ENCODE measurements at places on chromosomes 1 and 21.
A peak's percentile ranks its signal among the peaks of the same experiment; 100 is the strongest.

- DNase-seq: no peak
Measured at GRCh38 chr1:235953801-235954200, 87.1 kb upstream of the LYST start.

- DNase-seq: no peak
Measured at GRCh38 chr1:173481195-173481772, 4.1 kb downstream of the PRDX6 start.

- no peak for DNase-seq
Measured at GRCh38 chr1:65813956-65814355, 21.3 kb downstream of the PDE4B start.

GRCh38 chr1:240706150-240706935 lies 94.4 kb upstream of the GREM2 start:
- no peak for DNase-seq

- DNase-seq: no peak
Measured at GRCh38 chr1:213492161-213493041, 441.4 kb downstream of the RPS6KC1 start.

DNA sequence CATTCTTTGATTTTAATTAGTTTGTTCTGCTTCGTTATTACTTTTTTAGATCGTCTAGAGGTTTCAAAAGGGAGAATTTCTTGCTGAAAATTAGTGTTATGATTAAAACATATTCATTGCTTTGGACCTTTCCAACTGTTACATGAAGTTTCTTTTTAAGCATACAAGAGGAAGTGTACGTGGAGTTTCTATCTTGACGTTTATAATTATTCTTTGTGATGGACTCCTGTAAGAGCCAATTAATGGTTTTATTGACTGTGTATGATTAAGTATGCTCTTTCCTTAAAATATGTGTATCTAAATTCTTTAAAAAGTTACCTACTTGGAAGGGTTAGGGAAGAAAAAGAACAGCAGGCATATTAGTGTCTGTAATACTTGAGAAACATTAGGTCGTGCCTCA lies 37.8 kb downstream of the SPEN start:
- DNase-seq: no peak

GRCh38 chr1:179090522-179090921 lies 8.7 kb downstream of the TOR3A start:
- DNase-seq: no peak

DNA sequence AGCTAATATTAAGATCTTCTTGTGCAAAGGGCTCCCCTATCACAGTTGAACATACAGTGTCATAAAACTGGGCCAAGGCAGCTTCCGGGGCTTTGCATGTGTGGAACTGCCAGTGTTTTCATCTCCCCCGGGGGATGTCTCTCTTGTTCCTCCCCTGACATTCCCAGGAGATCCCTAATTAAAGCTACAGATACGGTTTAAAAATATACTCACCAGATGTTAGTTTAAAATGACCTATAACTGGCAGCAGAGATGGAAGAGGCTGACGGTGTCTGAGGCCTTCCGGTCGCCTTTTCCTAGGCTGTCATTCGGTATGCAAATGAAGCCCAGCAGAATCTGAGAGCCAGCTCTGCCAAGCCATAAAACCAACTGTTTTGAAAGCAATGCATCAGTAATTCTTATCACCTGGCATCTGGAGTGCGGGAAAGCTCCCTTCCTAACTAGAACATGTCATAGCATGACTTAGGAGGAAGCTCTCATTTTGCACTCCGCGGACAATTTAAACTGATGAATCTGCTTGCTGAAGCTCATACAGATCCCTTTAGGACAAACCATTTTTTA lies 436.5 kb upstream of the VAMP3 start:
- no peak for DNase-seq

- DNase-seq: no peak
Measured at GRCh38 chr1:43359696-43360095, 915 bp downstream of the CDC20 start.

DNA sequence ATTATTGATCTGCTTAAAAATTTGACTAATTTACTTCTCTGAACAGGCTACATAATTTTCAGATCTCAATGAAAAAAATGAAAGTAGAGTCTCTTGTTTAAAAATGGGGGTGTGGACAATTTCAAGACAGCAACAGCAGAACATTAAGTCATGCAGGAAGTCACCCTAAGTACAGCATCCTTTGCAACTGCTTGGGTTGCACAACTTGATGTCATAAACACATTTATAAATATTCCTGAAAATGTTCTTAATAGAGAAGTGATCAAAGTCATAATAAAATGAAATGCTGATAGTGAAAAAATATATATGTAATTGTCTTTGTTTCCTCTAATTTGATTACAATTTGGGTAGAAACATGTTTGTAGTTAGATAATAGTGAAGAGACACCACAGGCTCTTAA lies 79.3 kb downstream of the TNNI3K start:
- DNase-seq: no peak

DNA sequence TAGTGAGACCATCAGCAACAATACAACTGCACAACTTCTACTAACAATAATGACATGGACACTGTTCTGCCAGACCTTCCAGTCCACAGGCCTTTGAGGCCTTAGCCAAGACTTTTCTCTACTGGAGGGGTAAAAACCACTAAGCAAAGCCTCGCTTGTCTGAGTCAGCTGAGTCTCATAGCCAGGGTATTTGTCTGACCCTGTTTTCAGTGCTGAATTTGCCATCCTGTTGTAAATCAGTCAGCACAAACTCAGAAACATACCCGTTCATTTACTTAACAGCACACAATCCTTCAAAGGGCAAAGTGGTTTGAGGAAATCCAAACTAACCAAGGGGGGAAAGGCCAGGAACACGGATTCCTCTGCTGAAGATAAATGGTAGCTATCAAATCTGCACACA lies 537.8 kb downstream of the SMYD3 start:
- DNase-seq: no peak

- DNase-seq: no peak
Measured at GRCh38 chr1:93331412-93331811, 14.3 kb upstream of the DR1 start.

- no peak for DNase-seq
Measured at GRCh38 chr1:116426401-116426800, 53.4 kb downstream of the ATP1A1 start.

- no peak for DNase-seq
Measured at GRCh38 chr1:186326009-186326408, 49.0 kb downstream of the TPR start.

DNA sequence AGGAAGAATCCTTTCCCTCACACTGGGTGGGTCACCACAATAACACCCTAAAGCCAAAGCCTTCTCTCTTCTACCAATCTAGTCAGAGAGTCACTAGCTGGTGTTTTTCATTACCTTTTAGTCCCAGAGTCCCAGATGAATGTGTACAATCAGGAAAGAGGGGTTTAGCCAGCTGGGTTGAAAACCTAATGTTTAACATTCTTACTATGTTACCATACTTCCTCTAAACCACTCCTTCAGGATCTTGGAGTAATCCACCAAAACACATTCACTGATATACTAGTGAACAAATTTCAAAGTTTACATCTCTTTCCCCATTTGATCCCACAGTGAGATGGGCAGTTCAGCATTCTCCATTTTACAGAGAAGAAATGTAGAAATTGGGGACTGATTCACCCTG lies 9.7 kb downstream of the LPAR3 start:
- no peak for DNase-seq

DNA sequence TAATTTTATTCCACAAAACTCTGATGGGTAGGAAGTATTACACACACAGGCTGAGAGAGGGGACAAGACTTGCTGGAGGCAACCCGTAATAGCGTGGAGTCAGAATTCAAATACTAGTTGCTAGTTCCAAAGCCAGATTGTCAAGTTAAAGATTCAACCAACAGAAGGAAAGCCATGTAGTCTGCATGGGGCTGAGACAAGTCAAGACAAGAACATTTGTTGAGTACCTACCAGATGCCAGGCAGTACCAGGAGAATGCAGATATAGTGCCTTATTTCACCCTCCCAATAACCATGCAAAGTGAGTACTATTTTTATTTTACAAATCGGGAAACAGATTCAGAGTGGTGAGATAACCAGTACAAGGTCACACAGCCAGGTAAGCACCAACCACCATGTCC lies 110.4 kb upstream of the SPATA6 start:
- DNase-seq: no peak

- DNase-seq: no peak
Measured at GRCh38 chr1:169550294-169550693, 36.0 kb downstream of the F5 start.

GRCh38 chr21:19489930-19490329 lies 1086.3 kb upstream of the TMPRSS15 start:
- DNase-seq: no peak

GRCh38 chr1:31725134-31725533 lies 21.3 kb upstream of the COL16A1 start:
- no peak for DNase-seq

GRCh38 chr1:51616903-51617708 lies at the start of gene OSBPL9:
Gene OSBPL9, plus strand, starts transcription at chr1:51617092. Its CDS starts 19 bp downstream, at chr1:51617111.
- peak; percentile 79 for DNase-seq

GRCh38 chr1:57411262-57411661 lies 12.6 kb downstream of the DAB1 start:
- DNase-seq: no peak

GRCh38 chr1:111988743-111989453 lies 570 bp downstream of the KCND3 start:
- no peak for DNase-seq

- DNase-seq: no peak
Measured at GRCh38 chr1:14238472-14239307, 359.8 kb upstream of the KAZN start.

GRCh38 chr1:213511173-213511572 lies 460.1 kb downstream of the RPS6KC1 start:
- no peak for DNase-seq

- DNase-seq: no peak
Measured at GRCh38 chr1:178868706-178869105, 2.2 kb downstream of the ANGPTL1 start.

DNA sequence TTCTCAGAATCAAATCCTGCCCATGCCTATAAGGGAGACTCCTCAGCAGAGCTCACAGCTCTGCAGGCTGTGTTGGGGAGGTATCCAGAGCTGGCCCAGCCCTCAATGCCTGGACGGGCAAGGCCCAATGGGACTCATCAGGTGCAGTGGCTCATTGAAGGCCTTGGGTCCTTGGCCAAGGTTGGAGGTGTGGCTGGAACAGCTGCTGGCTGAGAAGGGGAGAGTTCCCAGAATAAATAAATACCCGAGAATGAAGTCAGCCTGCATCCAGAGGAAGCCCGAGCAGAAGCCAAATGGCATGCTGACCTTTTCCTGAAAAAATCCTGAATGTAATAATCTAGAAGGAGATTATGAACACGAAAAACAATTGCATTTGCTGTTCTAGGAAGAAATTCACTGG lies 25.2 kb upstream of the IKBKE start:
- no peak for DNase-seq

- peak; percentile 27 for DNase-seq
Measured at GRCh38 chr1:223712850-223713474, 623 bp downstream of the CAPN2 start.

- no peak for DNase-seq
Measured at GRCh38 chr1:23263380-23263887, 46.1 kb upstream of the HTR1D start.

GRCh38 chr1:7948960-7949359 lies 8.3 kb upstream of the TNFRSF9 start:
- DNase-seq: no peak
